Right ventricle myocardium inferior (tissue), 1 donor: ENCODE measurements at places on chromosomes 4 and X.
A peak's percentile ranks its signal among the peaks of the same experiment; 100 is the strongest.

DNA sequence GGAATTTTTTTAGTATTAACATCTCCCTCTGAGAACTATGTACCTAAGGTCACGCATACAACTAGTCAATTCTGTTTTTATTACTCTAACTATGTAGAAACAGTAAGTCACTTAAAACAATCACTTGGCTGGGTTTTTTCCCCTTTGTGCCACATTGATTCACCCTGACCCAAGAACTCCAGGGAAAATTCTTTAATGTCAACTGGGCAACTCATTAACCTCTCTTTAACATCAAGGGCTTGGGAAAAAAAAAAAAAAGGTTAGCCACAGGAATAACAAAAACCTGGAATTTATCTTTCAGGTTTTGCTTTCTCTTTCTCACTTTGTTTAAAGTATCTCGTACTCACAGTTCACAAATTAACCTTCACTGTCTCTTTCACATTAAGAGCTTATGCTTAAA is 8.1 kb downstream of the RPL9 start:
- no peak for DNase-seq

DNA sequence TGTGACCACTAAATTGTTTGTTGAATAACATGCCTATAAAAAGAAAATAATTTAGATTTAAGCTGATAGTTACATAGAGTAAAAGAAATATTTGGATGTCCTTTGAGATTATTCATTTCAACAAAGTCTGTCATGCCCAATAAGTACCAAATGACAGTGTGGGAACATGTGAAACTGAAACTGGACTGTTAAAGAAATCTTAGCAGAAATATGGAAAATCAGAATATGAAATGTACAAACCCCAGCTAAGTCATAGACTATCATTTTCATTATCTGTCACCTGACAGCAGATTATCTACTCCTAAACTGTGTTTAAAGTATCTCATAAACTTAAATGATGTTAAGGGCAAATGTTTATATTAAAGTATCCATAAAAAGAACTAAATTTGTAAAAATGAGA is 437.8 kb upstream of the FAM241A start:
- DNase-seq, result no peak

GRCh38 chr4:110442309-110442708 is 33.6 kb upstream of the ENPEP start:
- DNase-seq, result no peak

- no peak for DNase-seq
Observed at GRCh38 chr4:1624519-1624910, 59.6 kb downstream of the FAM53A start.

DNA sequence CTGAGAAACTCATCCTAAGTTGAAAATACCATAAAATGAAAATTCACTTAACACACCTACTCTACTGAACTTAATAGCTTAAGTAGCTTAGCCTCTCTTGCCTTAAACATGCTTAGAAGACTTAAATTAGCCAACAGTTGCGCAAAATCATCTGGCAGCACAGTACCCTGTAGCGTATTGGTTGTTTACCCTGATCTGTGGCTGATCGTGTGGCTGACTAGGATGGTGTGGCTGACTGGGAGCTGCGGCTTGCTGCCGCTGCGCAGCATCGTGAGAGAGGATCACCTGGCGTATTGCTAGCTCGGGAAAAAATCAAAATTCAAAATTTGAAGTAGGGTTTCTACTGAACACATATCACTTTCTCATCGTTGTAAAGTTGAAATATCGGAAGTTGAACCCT is 6.3 kb downstream of the RUFY3 start:
- no peak for DNase-seq

DNA sequence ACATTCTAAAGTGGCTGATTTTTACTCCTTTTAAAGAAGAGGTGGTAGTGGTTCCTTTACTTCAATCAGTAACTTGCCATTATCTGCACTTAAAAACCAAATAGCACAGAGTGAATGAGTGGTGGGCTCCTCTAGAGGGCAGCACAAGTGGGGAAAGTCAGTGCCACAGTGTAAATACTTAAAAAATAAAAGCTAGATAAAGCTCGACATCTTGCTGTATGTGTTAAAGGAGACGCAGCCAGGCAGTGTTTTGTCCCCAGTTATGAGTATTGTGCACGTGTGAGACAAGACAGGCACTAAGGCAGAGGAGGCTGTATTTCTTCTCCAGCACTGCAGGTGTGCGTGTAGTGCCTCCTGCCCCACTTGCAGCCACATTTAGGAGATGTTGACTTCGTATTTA is 24.6 kb downstream of the NAP1L5 start:
- DNase-seq, result no peak

GRCh38 chr4:120616-121015 is 3.7 kb upstream of the ZNF718 start:
- no peak for DNase-seq

GRCh38 chrX:54087661-54088060 is 43.4 kb upstream of the PHF8 start:
- DNase-seq, result no peak

DNA sequence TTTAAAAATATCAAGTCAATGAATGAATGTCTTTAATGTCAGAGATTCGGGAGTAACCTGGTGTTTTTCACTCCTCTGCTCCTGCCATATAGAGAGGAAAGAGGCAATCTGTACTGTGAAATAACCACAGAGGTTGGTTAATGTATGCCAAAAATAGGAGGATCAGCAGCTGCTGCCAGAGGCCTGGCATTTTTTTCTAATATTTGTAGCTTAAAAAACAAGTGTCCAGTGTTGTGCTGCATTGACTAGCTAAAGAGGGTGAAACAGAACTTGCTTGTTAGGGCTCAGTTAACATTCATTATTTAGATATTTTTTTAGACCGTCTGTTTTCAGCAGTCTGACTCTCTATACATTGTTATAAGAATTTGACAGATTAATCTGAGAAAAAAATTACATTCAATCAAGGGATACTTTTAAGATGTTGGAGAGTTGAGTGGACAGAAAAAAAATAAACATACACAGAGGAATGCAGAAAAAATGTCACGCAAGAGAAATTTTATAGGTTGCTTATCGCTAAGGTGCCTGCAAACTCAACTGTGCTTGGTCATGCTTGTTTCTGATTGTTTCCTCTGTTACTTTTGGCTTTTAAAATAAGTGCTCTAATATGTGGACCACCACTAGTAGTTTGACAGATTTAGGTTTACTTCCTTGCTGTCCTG is 392.3 kb upstream of the GALNT7 start:
- no peak for DNase-seq

- DNase-seq, result peak; percentile 71
Observed at GRCh38 chr4:123452616-123453015, 56.0 kb downstream of the SPRY1 start.

GRCh38 chr4:47642191-47642830 is 157.2 kb downstream of the ATP10D start:
- no peak for DNase-seq

GRCh38 chr4:84683064-84683850 is 100.3 kb downstream of the CDS1 start:
- DNase-seq, result no peak

- DNase-seq, result no peak
Observed at GRCh38 chr4:74316397-74316796, 8.1 kb downstream of the EPGN start.

GRCh38 chr4:20983763-20984575 is 283.7 kb downstream of the PACRGL start:
- DNase-seq, result peak; percentile 63

DNA sequence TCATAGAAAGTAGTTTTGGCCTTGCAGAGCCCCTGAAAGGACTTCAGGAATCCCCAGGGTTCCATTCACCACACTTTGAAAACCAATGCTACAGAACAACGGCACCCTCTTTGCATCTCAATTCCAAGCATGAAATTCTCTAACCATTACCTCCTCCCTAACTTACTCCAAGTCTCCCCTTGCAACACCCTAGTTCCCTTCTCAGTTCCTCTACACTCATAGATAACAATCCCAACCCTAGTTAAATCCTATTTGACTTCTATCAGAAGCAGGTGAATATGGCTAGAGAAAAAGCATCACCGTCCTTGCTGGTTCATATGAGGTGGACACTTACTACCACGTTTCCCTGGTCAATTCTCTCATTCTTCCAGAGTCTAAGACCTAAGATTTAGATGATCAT is 2.4 kb downstream of the RCHY1 start:
- DNase-seq, result no peak

GRCh38 chrX:129768586-129769466 is 10.9 kb upstream of the SASH3 start:
- peak; percentile 26 for DNase-seq

DNA sequence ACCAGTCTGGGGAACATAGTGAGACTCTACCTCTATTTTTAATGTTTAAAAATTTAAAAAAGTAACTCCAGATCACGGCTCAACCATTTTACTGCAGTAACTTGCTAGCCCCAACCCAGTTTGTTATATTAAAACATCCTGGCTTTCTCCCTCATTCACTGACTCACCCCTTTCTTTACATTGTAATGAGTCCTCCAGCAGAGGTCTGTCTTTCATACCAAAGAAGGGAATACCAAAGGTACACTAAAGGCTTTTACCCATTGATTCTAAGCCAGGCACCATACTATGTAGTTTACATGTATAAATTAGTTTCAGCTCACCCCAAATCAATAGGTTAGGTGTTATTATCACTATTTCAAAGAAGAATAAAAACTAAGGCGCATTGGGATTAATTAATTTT is 286.9 kb downstream of the PACRGL start:
- DNase-seq, result no peak

GRCh38 chr4:170231377-170231776 is 141.6 kb upstream of the AADAT start:
- DNase-seq, result no peak

DNA sequence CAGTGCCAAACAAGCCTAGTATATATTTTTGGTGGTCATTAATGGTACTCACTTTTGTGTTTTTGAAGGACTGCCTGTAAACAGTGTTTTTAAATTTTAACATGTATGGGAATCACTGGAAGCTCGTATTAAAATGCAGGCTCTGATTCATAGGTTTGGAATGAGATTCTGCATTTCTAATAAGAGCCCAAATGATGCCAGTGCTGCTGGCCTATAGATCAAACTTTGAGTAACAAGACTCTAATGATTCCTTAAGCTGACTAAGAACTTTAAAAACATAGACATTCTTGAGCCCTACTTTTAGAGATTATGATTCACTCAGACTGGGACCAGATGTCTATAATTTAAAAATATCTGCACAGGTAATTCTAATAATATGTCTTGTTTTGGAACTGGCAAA is 823.2 kb upstream of the LCORL start:
- DNase-seq, result no peak

GRCh38 chrX:3445806-3446490 is 99.5 kb upstream of the MXRA5 start:
- DNase-seq, result no peak

- DNase-seq, result no peak
Observed at GRCh38 chrX:38861489-38861888, 60.2 kb downstream of the MID1IP1 start.

- no peak for DNase-seq
Observed at GRCh38 chrX:130539721-130540321, 138.0 kb downstream of the RBMX2 start.

DNA sequence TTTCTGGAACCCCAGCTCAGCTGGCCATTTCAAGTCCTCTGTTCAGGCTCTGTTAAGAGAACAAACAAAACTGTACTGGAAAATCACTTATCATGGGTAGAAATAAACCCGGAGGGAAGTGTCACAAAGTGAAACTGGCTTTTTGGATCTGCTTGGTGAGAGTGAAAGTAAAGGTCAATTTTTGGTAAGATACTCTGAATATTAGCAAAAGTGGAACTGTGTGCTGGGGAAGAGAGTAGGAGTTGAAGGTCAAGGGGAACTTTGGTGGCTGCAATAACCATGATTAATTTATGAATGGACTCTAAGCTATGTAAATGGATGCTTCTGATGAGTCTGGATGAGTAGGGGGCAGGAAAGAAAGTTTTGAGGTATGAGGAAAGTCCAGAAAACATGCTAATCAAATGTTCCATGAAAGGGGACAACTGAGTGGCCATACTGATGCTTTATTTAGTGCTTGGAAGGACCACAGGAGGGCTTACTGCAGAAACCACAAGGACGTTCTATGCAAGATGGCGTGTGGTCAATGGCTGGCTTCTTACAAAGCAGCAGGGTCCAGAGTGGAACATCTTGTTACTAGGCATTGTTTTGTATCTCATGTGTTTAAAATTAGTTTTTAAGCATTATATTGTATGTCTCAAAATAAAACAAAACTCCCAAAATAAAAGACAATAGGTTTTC is 36.8 kb upstream of the TNIP3 start:
- DNase-seq, result no peak

GRCh38 chrX:133857640-133858269 is 127.6 kb downstream of the GPC3 start:
- DNase-seq, result no peak

- DNase-seq, result no peak
Observed at GRCh38 chr4:57091657-57092162, 18.5 kb downstream of the IGFBP7 start.

- DNase-seq, result no peak
Observed at GRCh38 chr4:40685300-40685699, 55.6 kb upstream of the RBM47 start.

- DNase-seq, result no peak
Observed at GRCh38 chr4:97720869-97721432, 422.3 kb downstream of the STPG2 start.

DNA sequence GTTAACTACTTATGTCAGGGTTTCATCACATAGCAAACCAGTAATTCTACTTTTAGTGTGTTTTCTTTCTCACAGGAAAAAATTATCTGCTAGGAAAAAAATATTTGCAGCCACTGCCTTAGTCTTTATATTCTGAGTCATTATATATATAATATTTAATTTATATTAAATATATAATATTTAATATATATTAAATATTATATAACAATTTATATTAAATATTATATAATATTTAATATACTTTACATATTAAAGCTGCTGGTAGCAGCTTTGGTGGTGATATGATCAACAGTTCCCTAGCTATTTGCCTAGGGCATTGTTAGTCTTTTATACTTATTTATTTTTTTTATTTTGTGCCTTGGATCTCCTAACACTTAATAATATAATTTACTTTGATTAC is 381.6 kb downstream of the STIM2 start:
- no peak for DNase-seq

GRCh38 chrX:139842326-139843185 is 90.3 kb downstream of the ATP11C start:
- DNase-seq, result no peak

GRCh38 chr4:139499186-139499585 is 45.3 kb downstream of the RAB33B start:
- no peak for DNase-seq
